GM12891 (cell line): ENCODE measurements at places on chromosomes 6 and 20.

DNA sequence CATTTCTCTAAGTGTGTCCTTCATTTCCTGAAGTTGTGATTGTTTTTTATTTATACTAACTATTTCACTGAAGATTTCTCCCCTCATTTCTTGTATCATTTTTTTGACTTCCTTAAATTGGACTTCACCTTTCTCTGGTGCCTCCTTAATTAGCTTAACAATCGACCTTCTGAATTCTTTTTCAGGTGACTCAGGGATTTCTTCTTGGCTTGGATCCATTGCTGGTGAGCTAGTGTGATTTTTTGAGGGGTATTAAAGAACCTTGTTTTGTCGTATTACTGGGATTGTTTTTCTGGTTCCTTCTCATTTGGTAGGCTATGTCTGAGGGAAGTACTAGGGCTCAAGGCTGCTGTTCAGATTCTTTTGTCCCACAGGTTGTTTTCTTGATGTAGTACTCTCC lies 92.8 kb downstream of the ESR1 start:
- DNase-seq = no peak

- DNase-seq = no peak
Observed at GRCh38 chr6:120774275-120774674, 560.0 kb downstream of the TBC1D32 start.

DNA sequence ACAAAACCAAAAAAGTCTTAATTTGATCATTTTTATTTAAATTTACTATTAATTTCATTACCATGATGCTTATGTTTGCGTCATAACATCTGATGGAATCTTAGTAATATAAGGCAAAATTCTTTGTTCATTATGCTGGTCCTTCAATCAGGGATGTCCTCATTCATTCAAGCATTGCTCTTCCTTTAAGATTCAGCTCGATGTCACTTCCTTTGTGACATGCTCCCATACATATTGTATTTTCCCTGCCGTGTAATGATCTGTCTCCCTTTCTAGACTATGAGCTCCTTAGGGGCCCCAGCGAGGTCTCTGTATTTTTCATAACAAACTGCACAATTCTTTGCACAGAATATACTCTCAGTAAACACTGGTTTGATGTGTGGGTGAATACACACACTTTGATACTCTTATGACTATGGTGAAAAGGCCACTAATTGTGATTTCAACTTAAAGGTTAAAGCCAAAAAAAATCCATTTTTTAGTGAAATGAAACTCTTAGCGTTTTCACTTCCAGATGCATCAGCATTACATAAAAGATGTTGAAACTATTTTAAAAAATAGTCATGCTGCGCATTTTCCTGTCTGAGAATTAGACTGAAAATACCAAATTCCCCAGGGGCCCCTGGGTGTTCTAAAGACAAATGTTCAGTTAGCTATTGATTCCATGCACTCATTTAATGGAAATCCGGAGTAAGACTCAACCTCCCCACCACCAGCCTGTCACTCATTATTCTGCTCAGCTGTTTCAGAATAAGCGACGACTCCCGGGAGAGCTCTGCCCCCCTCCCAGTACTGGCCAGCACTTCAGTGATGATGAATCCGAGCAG lies 169.7 kb downstream of the ATXN1 start:
- DNase-seq = peak; percentile 15

DNA sequence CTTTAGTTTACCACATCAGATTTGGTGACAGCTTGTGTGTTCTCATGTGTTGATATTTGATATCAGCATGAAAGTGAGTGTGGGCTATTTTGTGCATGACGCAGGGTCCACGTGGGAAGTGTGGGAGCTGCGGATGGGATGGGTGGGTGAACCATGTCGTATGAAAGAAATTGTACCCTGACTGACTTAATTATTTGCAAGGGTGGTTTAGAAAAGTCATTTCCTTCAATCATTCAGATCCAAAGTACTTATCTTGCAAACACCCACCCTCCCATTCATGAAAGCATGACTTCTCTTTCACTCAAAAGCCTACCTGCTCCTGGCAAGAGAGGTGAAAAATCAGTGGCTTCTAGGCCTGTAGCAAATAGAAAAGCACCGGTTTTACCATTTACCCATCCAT lies 91.8 kb upstream of the BACH2 start:
- DNase-seq = no peak

DNA sequence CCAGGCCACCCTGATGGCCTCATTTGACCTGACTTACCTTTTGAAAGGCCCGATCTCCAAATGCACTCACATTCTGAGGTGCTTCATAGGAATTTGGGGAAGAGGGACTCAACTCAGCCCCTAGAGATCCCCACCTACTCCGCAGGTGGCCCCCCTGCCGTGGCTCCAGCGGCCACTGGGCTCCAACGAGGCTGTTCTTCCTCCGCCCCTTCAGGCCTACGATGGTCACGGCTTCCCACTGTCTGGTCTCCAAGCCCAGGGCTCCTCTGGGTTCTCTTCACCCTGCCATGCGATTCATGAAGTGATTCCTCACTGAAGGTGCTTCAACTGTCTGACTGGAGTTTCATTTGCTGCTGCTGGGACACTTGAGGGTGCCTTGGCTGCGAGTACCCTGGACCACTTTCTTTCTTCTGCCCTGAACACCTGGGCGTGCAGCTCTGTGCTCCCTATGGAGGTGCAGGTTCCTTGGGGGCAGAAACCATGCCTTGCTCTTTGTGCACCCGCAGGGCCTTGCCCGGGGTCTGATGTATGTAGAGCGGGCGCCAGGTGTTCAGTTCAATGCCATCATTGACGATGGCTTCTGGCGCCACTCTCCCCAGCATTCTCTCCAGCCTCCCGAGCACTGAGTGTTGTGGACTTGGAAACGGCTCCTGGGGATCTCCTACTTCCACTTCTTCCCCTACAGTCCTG lies 10.0 kb upstream of the DUSP22 start:
- no peak for DNase-seq

GRCh38 chr6:40640599-40641227 lies 53.5 kb upstream of the LRFN2 start:
- DNase-seq = no peak

DNA sequence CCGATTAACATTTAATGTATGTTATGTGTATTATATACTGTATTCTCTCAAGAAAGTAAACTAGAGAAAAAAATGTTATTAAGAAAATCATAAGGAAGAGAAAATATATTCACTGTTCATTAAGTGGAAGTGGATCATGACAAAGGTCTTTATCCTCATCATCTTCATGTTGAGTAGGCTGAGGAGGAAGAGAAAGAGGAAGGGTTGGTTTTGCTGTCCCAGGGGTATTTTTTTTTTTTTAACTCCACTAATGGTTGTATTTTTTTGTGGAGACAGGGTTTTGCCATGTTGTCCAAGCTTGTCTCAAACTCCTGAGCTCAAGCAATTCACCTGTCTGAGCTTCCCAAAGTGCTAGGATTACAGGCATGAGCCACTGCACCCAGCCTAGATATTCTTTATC lies 11.0 kb downstream of the ECT2L start:
- no peak for DNase-seq

DNA sequence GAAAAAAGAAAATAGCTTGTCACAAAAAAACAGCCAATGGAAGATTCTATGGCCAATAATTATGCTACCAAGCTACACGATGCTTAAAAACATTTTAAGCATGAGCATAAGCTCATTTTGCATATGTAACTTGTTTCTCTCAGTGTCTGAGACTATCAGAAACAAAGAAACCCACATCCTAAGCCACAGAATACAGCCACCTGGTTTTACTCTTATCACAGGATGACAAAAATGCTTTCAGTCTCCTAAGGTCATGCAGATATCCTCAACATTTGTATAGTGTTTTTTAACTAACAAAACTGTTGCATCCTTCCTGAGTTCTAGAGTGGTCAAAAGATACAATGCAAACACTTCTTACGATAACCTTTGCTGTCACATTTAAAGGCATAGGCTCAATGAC lies 172.1 kb upstream of the RUNX2 start:
- DNase-seq = peak; percentile 21

- DNase-seq = no peak
Observed at GRCh38 chr6:70390067-70390466, 23.2 kb upstream of the FAM135A start.

DNA sequence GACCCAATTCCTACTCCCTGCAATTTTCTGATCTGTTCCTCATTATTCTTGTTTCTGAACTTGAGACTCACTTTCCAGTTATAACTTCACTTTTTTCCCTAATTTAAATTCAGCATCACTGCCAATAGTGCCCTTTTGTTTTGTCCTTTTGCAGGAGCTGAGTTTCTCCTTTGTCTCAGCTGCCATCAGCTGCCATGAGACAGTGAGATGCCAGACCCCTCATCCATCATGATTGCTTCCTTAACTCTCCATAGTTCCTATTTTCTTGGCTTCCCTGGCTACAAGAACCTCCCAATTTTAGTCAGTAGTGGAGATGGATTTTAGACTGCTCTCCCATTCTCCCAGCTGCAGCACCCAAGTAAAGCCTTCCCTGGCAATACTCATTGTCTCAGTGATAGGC lies 518.1 kb downstream of the HDGFL1 start:
- no peak for DNase-seq

DNA sequence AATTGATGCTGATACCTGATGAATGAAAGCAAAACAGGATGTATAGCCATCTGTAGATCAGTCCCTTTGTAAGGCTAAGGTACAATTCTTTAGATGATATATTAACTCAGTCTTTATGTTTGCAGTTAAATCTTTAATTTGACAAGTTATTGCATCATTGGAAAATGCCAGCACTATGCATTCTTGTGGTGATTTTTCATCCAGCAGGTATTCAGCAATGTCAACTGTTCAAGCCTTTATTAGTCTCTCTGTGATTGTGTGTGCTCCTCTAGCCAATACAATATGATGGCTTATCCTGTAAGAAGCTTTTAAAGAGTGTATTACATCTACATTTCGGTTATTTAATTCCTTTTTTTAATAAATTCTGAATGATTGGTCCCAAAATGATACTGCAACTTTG lies 34.3 kb downstream of the HLA-DMB start:
- DNase-seq = no peak

DNA sequence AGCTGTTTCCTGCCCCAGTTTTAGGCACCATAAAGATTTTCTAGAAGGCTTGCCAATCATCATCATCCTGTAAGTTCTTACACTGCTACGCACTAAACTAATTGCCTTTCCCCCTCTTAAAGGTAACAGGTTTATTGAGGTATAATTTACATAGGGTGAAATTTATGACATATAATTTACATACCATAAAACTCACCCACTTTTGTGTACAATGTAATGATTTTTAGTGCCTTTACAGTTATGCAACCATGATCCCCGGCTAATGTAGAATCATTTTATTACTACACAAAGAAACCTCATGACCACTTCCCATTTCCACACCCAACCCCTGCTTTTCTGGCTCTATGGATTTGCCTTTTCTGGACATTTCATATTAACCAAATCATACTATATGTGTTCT lies 21.1 kb downstream of the GCNT2 start:
- no peak for DNase-seq

DNA sequence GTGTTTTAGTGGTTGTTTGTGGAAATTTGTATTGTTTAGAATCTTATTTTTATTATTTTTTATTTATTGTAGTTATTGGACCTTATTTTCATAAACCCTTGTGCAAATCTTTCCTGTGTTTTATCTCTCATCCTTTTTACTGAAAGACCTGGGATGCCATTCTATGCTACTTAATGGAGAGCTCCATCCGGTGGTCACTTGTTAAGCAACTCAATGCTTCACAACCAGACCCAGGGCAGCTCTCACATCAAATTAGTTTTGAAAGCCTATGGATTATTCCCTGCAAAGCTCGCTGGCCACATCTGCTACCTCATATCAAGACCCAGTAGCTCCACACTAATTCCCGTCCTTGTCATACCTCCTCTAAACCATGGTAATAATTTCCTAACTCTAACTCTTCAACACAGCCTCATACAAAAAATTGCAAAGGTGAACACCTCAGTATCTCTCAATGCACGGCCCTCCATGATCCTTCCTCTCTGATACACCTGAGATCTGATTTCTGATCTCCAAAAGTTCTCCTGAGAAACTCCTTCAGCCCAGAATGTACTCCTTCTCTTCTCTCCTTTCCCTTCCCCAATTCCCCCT lies 296.6 kb upstream of the MANEA start:
- no peak for DNase-seq

- no peak for DNase-seq
Observed at GRCh38 chr6:36955671-36956445, 1.3 kb downstream of the PI16 start.

- DNase-seq = no peak
Observed at GRCh38 chr6:20377623-20378265, 23.9 kb upstream of the E2F3 start.

- DNase-seq = no peak
Observed at GRCh38 chr6:82083646-82084045, 163.9 kb downstream of the IBTK start.

GRCh38 chr6:54031169-54031568 lies 80.1 kb upstream of the MLIP start:
- no peak for DNase-seq

DNA sequence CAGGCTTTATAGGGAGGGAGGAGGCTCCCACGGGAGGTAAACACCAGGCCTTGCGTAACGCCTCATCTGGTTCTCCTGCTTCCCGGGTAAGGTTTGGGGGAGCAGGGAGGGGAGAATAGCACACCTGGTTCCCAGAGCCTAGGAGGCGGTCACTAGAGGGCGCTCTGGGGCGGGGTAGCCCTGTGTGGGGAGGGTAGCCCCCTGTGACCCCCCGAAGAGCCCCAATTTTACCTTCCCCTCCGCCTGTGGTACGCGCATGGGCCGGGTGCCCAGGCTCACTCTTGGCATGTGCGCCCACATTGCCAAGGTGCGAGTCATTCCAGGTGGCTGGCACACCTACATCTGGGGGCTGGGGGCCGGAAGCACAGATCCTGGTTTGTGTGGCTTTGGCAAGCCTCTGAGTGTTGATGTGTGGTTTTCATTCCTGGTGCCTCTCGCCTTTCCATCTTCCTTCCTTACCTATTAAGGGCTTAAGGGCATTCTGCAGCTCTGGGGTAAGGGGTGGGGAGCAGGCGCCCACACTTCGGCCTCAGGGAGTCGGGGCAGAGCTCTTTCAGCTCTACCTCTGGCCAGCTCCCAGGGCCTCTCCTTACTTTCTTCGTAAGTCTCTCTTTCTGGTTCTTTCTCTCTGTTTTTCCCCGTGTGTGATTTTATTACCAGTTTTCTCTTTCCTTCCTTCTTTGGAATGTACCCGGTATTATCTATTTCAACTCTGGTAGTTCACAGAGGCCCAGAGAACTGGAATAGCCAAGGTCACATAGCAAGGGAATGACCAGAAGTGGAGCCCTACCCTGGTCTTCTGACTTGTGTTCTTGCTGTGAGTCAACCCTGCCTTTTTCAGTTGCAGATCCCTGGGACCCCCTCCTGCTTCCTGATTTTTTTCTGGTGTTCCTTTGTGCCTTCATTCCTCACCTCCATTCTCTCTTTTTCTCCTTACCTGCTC lies 492 bp upstream of the RNF39 start:
- DNase-seq = no peak

GRCh38 chr20:57479196-57479595 lies 45.7 kb downstream of the CTCFL start:
- DNase-seq = no peak
